Glutamatergic neuron (in vitro differentiated cells): ENCODE measurements at places on chromosomes 1 and 21. TPM values are rescaled to one million over a fixed set of nuclear protein-coding genes. Genes with fewer than 3 reads are reported as not detected.
A peak's percentile ranks its signal among the peaks of the same experiment; 100 is the strongest.

DNA sequence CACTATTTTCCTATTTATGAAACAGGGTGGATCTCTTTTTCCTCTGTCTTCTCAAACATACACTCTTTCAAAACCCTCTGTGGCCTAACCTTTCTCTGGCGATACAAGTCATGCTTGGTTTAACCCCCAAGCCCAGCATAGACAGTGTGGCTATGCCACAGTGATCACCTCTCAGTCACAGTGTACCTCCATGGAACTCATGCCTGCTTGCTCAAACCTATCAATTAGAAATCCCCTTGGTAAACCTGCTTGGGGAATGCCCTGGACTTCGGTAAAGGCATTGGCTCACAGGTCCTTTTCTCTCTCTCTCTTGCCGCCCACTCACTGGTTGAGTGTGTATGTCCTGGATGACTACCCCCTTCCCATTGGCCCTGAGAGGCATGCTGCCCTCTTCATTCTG is 147.5 kb downstream of the CYYR1 start:
- peaks cover 7% of the 10 kb centered on the region for H3K4me1 ChIP-seq
- no peak overlapping the region for H3K27ac ChIP-seq
- no peaks in the 10 kb centered on the region for H3K27me3 ChIP-seq
- H3K4me3 ChIP-seq, result no peak overlapping the region

- no peak for DNase-seq
- H3K4me1 ChIP-seq, result no peaks in the 10 kb centered on the region
- no peak overlapping the region for H3K4me3 ChIP-seq
- no peaks in the 10 kb centered on the region for H3K27me3 ChIP-seq
- no peak overlapping the region for H3K27ac ChIP-seq
These were observed 19.1 kb downstream of the ASPM start for GRCh38 chr1:197127246-197127912.

DNA sequence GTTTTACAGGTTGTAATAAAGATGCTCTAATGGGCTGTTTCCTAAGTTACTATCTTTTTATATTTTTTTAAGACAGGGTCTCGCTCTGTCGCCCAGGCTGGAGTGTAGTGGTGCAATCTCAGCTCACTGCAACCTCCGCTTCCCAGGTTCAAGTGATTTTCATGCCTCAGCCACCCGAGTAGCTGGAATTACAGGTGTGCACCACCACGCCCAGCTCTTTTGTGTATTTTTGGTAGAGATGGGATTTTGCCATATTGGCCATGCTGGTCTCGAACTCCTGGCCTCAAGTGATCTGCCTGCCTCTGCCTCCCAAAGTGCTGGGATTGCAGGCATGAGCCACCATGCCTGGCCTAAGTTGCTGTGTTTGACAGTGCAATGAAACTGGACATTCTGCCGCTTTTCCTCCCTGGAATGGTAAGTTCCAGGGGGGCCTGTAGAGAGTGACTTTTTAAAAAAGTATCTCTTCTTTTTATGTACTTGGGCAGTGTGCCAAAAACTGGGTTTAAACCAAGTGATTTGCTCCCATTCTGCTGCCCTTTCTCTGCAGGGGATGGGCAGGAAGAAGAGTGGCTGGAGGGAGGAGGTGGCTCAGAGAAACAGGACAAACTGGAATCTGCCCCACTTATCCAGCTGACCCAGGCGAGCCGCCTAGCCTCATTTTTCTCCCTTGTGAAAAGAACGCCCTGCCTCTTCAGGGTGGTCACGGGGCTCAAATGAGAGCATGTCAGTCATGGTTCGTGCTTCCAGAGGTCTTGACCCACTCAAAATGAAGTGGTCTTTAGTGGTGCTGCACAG is 2.3 kb downstream of the SLC37A1 start:
- no peak overlapping the region for H3K27ac ChIP-seq
- DNase-seq, result no peak
- peak overlapping the region; percentile 86 for H3K4me3 ChIP-seq
- peaks cover 8% of the 10 kb centered on the region for H3K27me3 ChIP-seq
- peaks cover 12% of the 10 kb centered on the region for H3K4me1 ChIP-seq

DNA sequence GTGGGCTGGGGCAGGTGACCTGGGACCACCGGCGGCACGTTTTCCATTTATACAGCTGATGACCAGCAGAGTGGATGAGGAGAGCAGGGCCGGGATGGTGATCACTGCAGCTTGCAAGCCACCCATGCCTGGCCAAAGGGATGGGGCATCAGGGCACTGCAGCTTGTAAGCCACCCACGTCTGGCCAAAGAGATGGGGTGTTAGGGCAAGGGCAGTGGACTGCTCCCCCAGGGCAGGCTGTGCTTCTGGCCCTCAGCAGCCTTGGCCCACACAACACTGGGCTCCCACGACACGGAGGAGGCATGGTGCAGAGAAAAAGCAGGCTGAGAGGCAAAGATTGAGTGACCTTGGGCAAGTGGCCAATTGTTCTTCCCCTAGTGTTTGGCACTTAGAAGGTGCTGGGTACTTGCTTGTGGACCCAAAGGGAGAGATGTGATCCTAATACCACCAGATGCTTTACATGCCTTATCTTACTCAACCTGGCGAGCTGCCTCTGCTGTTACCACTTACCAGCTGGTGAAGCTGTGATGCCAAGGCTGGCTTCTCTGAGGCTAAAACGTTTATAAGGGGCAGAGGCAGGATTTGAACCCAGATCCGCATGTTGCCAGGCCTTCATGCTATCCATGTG is 48.3 kb downstream of the TRIM62 start:
- no peaks in the 10 kb centered on the region for H3K36me3 ChIP-seq
- no peak overlapping the region for H3K27ac ChIP-seq
- DNase-seq, result no peak
- H3K4me1 ChIP-seq, result peaks cover 15% of the 10 kb centered on the region
- H3K27me3 ChIP-seq, result peaks cover 5% of the 10 kb centered on the region

GRCh38 chr1:50347933-50348332 is 75.3 kb downstream of the DMRTA2 start:
- no peak overlapping the region for H3K4me3 ChIP-seq
- H3K27me3 ChIP-seq, result peaks cover 8% of the 10 kb centered on the region
- no peaks in the 10 kb centered on the region for H3K36me3 ChIP-seq
- no peak for DNase-seq
- H3K4me1 ChIP-seq, result peaks cover 8% of the 10 kb centered on the region

DNA sequence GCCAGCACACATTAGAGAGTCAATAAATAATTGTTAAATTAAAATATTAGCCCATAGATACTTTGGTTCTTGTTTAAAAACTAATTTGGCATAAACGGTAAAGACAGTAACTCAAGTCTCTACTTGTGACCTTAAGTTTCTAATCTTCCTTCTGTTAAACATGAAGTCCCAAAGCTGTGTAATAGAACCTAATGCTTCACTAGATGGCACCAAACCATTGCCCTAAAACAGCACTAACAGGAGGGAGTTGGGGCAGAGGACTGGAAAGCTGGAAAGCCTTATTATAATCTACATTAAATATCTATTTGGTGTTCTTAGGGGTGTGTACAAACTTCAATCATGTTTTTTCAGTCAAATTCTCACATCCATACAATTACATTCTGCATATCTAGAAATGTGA is 176.7 kb downstream of the OLFM3 start:
- no peaks in the 10 kb centered on the region for H3K27me3 ChIP-seq
- H3K27ac ChIP-seq, result no peak overlapping the region
- no peaks in the 10 kb centered on the region for H3K36me3 ChIP-seq
- peaks cover 7% of the 10 kb centered on the region for H3K4me1 ChIP-seq
- no peak for DNase-seq

GRCh38 chr1:24152631-24153494 is 9.9 kb upstream of the IL22RA1 start:
- H3K27me3 ChIP-seq, result peaks cover 4% of the 10 kb centered on the region
- H3K36me3 ChIP-seq, result no peaks in the 10 kb centered on the region

GRCh38 chr1:150528196-150528595 is 12.6 kb downstream of the FALEC start:
- H3K4me3 ChIP-seq, result no peak overlapping the region
- no peak for DNase-seq
- H3K27me3 ChIP-seq, result peaks cover 10% of the 10 kb centered on the region
- no peaks in the 10 kb centered on the region for H3K36me3 ChIP-seq
- H3K27ac ChIP-seq, result no peak overlapping the region

- no peaks in the 10 kb centered on the region for H3K4me1 ChIP-seq
- H3K36me3 ChIP-seq, result no peaks in the 10 kb centered on the region
- no peaks in the 10 kb centered on the region for H3K27me3 ChIP-seq
- no peak overlapping the region for H3K27ac ChIP-seq
- H3K4me3 ChIP-seq, result no peak overlapping the region
- DNase-seq, result no peak
These were observed 21.3 kb upstream of the CNIH3 start for GRCh38 chr1:224594851-224595250.

GRCh38 chr1:22537441-22538139 is 25.7 kb upstream of the EPHA8 start:
- no peaks in the 10 kb centered on the region for H3K36me3 ChIP-seq
- DNase-seq, result no peak
- H3K4me1 ChIP-seq, result peaks cover 10% of the 10 kb centered on the region

GRCh38 chr1:200034262-200034557 is 6.7 kb downstream of the NR5A2 start:
- H3K27ac ChIP-seq, result no peak overlapping the region
- peaks cover 11% of the 10 kb centered on the region for H3K27me3 ChIP-seq
- peaks cover 2% of the 10 kb centered on the region for H3K4me1 ChIP-seq
- H3K36me3 ChIP-seq, result no peaks in the 10 kb centered on the region

- no peak overlapping the region for H3K4me3 ChIP-seq
- no peaks in the 10 kb centered on the region for H3K4me1 ChIP-seq
- no peak overlapping the region for H3K27ac ChIP-seq
- H3K36me3 ChIP-seq, result no peaks in the 10 kb centered on the region
- DNase-seq, result no peak
These were observed 35.7 kb upstream of the DUSP10 start for GRCh38 chr1:221777431-221778072.

- no peaks in the 10 kb centered on the region for H3K36me3 ChIP-seq
- no peaks in the 10 kb centered on the region for H3K27me3 ChIP-seq
- no peak for DNase-seq
- H3K4me3 ChIP-seq, result no peak overlapping the region
- no peak overlapping the region for H3K27ac ChIP-seq
These were observed 40.4 kb downstream of the ST3GAL3 start for GRCh38 chr1:43747736-43748135.

- peak overlapping the region; percentile 93 for H3K4me3 ChIP-seq
- DNase-seq, result no peak
- peak overlapping the region; percentile 95 for H3K27ac ChIP-seq
- H3K4me1 ChIP-seq, result peaks cover 20% of the 10 kb centered on the region
- no peaks in the 10 kb centered on the region for H3K36me3 ChIP-seq
These were observed 1.4 kb downstream of the NUCKS1 start for GRCh38 chr1:205748403-205749233.

Gene GPR37L1
- not detected for total RNA-seq

Gene NUAK2
- 8.0 TPM for total RNA-seq

Gene FCRL6
- not detected for total RNA-seq

Gene GADD45A
- 143 TPM for total RNA-seq
